ENCODE measurements at places on chromosomes 6 and 20.

DNA sequence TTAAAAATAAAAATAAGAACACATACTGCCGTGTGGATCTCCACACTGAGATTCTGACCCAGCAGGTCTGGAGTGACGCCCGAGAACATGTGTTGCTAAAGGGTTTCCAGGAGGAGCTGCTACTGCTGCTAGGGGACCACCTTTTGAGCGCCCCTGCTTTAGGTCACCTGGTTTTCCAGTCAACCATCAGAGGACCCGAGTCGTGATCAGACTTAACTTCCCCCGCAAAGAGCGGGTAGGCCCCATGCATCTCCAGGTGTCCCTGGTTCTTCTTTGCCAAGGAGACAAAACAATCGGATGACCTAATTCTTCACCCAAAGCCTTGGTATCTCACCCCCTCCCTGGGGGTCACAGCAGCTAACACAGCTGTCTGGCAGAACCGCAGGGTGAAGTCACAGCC, 51.1 kb upstream of the STX16 start:
- no peak for DNase-seq

DNA sequence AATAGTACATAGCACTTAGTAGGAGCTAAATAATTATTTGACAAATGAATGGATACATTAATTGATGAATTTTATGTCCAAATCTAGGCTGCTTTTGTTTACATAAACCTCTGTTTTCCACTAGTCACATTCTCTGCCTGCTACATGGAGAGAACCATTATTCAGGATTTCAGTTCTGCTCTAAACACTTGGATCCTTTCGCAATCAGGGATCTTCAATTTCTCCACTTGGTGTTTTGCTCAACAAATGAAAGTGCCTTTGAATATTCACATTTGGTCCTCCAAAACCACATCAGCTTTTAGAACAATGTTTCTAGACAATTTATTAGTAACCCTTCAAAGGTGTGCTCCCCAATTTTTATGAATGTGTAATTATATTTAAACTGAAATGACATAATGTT, 30.6 kb upstream of the HLA-DQB1 start:
- DNase-seq, result no peak

GRCh38 chr20:32429343-32429742, 71.2 kb downstream of the ASXL1 start:
- DNase-seq, result no peak

- DNase-seq, result no peak
These were observed 105.3 kb upstream of the SUPT3H start for GRCh38 chr6:45483021-45483420.

DNA sequence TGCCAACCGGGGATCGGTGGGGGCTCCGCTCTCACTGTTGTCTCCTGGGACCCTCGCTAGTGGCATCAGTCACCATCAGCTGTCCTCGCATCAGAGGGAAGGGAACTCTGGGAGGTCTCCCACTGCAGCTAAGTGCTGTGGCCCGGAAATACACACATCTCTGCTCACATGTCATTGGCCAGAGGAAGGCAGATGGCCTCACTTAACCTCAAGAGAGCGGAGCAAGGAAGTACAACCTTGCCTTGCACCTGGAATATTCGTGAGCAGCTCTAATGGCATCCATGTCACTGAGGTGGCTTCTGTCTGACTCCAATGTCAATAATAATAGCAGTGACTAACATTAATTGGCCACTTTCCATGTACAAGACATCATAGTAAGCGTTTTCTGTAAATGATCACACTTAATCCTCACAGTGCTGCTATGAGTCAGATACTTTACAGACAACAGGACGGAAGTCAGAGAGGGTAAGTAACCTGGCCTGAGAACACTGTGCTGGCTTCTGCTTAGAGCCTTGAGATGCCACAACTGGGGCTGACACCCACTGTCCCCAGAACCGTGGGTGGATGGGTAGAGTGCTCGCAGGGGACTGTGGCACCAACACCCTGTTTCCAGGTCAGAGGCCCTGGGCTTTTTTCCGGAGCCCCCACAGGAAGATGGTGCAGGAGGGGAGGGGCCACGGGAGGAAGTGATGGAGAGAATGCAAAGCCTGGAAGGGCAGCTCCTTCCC, 6.0 kb downstream of the LHFPL5 start:
- no peak for DNase-seq

DNA sequence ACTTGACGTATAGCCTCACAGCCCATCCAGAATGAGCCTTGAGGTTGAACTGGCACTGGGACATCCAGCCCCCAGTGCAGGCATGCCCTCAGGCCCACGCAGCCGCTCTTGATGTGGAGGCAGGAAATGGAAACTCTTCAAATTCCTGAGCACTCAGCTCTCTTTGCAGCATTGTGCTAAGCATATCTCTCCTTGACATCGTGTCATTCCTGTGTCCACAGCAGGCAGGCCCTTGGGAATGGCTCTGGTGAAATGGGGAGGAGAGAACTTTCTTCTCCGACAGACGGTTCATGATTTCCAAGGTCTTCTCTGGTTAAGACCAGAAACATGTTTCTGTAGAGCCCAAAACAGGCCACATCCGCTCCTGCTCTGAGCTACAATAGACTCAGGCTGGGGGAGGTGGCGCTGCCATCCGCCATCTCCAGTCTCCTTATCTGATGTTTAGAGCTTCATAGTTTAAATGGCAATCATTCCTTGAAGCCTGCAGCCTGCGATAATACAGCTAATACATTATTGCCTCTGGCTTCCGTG, 248.8 kb downstream of the CDH4 start:
- no peak for DNase-seq

DNA sequence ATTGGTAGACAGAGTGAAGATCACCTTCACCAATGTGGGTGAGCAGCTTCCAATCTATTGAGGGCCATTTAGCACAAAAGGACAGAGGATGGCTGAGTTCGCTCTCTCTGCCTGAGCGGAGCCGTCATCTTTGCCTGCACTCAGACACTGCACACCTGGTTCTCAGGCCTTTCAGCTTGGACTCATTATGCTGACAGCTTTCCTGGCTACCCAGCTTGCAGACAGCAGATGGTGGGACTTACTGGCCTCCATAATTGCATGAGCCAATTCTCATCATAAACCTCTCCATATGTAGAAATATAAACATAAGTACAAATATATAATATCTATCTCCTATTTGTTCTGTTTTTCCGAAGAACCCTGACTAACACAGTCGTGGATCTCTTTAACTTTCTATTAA, 13.7 kb downstream of the TBXT start:
- no peak for DNase-seq

DNA sequence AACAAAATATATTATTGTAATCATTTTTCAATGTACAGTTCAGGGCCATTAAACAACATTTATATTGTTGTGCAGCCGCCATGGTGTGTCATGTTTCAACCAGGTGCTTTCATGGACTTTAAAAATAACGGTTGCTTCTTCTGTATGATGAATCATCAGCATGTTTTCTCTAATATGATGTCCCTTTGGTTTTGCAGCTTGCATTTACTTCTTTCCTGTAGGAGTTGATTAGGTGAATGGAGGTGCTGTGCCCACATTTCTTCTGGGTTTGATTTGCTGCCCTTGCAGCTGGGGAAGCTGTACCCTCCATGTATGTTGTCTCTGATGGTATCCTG, 54.9 kb upstream of the TULP4 start:
- no peak for DNase-seq

GRCh38 chr6:52045481-52045880, 41.9 kb downstream of the PKHD1 start:
- no peak for DNase-seq

DNA sequence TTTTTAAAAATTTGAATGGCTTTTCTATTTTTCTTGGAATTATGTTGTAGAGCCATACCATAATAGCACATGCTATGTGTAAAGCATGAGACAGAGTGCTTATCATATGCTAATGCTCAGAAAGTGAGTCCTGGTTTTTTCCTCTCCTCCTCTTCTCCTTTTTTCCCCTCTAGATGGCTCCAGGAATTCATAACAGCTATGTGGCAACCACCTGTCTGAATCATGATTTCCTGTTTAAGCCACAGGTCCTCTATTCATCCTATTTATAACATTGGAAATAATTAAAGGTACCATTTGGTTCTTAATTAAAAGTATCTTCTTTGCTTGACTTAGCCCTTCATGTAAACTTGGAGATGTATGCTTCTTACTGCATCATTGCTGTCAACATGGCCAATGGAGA, 260.0 kb upstream of the MAP3K7 start:
- no peak for DNase-seq

- DNase-seq, result no peak
These were observed 26.1 kb downstream of the RBCK1 start for GRCh38 chr20:434221-434620.

DNA sequence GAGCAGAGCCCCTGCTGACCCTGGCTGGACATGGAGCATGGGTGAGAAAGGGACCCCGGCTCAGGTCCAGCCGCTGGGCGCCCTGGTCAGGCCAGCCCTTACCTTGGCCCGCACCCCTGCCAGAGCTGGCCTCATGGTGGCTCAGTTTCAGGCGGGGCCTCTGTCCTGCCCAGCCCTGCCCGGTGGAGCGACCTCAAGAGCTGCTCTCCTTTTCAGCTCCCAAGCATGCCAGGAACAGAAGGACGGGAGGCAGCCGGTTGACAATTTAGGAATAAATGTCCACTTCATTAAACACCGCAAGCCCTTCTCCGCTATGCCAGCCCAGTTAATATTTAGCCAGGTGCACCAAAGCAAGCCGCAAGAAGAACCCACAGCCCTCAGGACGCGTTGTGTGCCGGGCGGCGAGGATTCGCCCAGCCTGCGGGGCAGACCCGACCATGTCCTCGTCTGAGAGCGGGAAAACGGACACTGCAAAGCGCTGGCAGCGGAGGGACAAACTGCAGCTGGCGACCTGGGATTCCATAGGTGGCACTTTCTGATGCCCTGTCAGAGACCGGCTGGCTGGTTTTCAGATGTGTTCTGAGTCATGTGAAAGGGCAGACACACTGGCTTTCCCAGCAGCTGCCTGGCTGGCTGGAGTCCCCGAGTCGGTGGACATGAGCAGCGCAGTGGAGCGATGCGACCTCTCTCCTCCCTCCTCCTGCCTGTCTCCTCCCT, 221.9 kb downstream of the TTLL2 start:
- no peak for DNase-seq

- DNase-seq, result no peak
These were observed 670.6 kb downstream of the CD109 start for GRCh38 chr6:74366634-74367033.

- DNase-seq, result no peak
These were observed 53.6 kb upstream of the BLCAP start for GRCh38 chr20:37581246-37581645.

- no peak for DNase-seq
These were observed 45.7 kb downstream of the HBS1L start for GRCh38 chr6:135008941-135009290.

GRCh38 chr6:16651871-16652270, 109.4 kb downstream of the ATXN1 start:
- DNase-seq, result no peak

DNA sequence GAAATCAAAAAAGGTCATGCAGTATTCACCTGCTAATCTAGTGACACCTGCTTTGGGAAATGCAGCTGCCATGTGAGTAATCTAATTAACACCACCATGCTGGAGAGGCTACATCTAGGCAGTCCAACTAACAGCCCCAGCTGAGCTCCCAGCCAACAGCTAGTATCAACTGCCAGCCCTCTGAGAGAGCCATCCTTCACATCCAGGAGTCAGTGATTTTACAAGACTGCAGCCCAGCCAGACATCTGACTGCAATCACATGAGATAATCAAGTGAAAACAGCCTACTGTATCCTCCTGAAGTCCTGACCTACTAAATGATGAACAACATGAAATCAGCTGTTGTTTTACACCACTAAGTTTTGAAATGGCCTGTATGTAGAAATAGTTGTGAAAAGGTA, 298.4 kb downstream of the TRDN start:
- no peak for DNase-seq

- no peak for DNase-seq
These were observed 10.4 kb downstream of the TFAP2B start for GRCh38 chr6:50829049-50829448.

GRCh38 chr6:33721508-33721907, 10.0 kb upstream of the UQCC2 start:
- DNase-seq, result no peak

- DNase-seq, result no peak
These were observed 70.8 kb upstream of the RIPOR2 start for GRCh38 chr6:25006565-25007001.

DNA sequence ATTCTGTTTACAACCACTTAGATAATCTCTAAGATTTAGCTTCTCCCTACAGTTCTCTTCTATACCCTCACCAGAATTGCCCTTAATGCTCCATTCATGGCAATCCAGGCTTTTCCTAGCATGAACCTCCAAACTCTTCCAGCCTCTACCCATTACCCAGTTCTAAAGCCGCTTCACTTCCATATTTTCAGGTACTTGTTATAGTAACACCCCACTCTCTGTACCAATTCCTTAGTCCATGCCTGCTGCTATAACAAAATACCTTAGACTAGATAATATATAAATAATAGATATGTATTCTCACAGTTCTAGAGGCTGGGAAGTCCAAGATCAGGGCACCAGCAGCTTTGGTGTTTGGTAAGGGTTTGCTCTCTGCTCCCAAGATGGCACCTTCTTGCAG, 16.5 kb upstream of the TRERF1 start:
- DNase-seq, result no peak

- DNase-seq, result peak; percentile 17
These were observed at the start of gene POM121L2 for GRCh38 chr6:27312146-27312949. Gene POM121L2 (minus strand): TSS chr6:27312273. CDS start chr6:27312170, 103 bp downstream.

DNA sequence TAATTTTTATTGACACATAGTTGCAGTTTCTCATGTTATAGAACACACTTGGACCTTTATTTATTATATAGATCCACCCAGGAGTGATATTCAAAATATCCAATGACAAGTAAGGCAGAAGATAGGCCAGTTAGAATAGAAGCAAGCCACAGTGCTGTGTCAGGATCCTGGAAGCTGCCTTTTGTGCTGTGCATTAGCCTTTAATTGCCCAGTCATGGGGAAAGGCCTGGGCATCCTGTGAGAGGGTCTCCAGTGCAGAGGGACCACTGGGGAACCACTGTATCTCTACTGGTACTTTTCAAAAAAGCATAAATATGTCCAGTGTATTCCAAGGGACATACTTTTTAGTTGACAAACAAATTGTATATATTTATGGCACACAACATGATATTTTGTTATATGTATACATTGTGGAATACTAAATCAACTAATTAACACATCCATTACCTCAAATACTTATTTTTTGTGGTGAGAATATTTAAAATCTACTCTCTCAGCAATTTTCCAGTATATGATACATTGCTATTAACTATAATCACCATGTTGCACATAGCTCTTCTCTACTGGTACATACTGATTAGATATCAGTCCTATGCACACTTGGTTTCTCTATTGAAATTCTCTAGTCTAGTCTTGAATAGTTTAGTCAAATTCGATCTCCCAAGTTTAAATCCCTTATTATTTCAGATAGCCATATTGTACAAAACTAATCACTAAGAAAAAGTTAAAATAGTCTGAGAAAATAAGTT, 59.5 kb downstream of the CDC40 start:
- DNase-seq, result no peak

GRCh38 chr6:82915666-82916065, 150.0 kb downstream of the UBE3D start:
- no peak for DNase-seq

DNA sequence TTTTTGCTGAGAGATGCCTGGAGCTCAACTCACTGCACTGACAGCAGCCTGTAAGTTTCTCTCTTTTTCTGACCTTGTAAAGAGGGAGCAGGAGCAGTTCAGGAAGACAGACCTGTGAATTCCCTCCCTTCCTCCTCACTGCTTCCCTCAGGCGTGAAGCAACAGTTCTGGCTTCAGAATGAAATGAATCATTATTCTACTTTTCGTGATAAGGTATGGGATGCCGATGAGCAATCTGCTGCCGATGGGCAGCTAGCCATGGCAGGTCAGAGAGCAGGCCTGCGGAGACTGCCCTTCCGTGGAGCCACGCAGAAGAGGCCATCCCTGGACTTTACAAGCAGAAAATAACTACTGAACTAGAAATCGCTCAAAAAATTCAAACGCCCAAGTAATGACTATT, 426.5 kb upstream of the RNF217 start:
- no peak for DNase-seq

Data from activated naive CD8-positive, alpha-beta T cell treated with anti-CD3 and anti-CD28 coated beads, Interleukin-2, amount 50 U/mL, for 16 hours (primary cell).